ENCODE measurements at places on chromosomes 2 and 18.

GRCh38 chr2:156470975-156471583 is 34.9 kb downstream of the GPD2 start:
- DNase-seq, result no peak

DNA sequence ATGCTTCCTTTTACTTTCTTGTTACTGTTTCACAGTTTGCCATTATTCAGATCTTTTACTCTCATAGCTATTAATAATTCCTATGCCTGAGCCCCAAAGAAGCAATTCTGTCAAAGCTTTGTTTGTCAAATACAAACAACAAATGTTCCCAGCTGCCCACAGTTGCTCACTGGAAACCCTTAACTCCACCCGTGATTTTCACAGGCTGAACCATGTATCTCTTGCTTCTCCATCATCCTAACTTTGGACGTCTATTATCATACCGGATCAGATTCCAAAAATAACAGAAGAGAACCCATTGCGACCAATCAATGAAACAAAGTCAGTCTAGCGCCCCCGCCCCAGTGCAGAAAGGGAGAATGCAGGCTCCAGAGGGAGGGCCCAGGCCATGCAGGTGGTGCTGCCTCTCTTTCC is 24.2 kb downstream of the COLEC12 start:
- no peak for DNase-seq

DNA sequence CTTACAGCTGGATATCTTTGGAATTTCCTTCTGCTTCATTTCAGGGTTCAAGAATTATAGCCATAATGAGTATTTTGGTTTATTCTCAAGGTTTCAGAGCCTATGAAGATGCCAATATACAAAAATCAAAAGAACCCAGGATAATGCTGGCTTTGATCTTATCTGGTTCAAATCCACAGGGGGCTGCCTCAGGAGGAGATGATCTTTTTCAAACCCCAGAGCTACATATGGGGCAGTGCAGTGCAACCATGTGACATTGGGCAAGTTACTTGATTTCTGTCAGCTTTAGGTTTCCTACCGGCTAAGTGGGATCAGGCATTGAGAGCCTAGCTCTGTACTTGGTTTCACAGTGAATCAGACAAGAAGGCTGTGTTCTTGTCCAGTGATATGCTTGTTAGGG is 23.0 kb upstream of the LYPD6B start:
- DNase-seq, result no peak

DNA sequence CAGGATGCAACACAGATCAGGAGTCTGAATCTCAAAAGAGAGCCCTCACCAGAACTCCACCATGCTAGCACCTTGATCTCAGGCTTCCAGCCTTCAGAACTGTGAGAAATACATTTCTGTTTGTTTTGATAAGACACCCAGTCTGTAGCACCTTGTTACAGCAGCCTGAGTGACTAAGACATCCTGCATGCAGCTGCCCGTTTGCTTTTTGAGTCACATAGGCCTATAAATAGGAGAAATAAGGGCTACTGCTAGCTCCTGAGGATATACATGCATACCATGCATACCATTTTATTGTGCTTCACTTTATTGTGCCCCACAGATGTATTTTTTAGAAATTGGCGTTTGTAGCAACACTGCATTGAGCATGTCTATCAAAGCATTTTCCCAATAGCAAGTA is 337.8 kb downstream of the CDH2 start:
- peak; percentile 70 for DNase-seq

GRCh38 chr2:168514692-168515091 is 58.6 kb downstream of the CERS6 start:
- DNase-seq, result no peak

GRCh38 chr2:42371611-42372473 is 10.8 kb upstream of the COX7A2L start:
- DNase-seq, result no peak

DNA sequence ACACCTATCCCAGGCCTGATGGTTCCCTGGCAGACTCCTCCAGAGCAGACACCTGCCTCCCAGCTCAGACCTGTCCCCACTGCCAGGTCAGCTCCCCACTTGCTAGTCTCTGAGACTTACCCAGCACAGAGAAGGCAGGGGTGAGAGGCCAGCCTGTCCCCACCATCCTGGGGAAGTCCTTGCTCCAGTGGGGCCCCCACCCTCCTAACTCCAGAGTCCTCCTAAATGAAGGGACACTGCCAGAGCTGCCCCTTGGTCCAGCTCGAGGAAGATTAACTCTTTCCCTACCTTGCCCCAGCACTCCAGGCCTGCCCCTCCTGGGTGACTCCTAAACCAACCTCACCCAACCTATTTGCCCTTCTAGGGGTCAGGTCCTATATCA is 30.4 kb upstream of the TNS1 start:
- DNase-seq, result no peak

DNA sequence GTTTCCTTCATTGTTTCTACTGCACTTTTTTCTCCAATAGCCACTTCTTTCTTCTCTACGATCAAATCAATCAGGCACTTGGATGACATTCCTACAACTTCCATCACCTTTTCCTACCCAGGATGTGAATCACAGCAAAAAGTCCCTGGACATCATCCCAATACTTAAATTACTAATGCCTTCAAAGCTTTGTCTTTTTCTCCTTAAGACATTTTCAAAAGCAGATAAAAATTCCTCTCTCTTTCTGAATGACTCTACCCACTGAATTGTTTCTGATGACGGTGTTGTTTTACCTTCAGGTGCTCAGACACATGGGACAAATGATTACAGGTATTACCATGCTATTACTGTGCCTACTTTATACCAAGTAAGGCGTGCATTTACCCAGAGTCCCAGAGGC is 500.9 kb downstream of the FBXO15 start:
- peak; percentile 86 for DNase-seq

- DNase-seq, result no peak
Measured at GRCh38 chr2:68241732-68242131, 10.6 kb downstream of the PPP3R1 start.

DNA sequence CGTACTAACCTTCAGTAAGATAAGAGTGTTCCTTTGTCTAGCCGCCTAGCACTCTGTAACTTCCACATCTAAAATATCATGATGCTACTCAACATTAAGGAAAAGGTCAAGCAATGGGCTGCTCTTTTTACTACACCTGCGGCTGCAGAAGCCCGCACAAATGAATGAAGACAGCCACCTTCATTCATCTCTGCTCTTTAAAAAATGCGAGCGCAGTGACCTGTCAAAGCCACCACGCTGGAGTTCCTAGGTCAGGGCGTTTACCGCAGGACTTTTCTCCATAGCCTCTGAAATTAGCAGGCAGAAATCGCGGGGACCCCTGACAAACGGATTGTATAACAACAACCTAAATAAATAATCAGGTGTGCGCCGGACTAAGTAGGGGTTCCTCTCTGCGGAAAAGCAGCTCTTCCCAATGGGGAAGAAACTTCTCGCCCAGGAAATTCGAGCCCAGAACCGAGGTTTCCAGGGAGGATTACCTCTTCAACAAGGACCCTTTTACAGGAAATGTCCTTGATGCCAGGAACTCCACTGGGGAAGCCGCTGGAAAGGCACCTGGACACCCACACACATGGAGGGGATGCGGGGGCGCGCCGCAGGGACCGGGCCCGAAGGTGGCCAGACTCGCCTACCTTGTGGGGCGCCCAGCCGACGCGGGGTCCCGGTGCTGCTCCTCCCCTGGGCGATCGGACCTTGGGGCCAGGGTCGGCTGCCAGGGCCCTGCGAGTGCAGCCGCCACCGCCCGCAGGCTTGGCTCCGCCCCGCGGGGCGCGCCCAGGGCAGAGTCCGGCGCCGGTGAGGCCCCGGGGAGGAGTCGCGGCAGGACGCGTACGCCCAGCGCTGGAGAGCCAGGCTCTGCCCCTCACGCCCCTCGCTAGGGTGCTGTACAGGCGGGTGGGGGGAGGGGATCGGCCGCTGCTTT is at the start of gene CCDC68:
Gene CCDC68, minus strand, starts transcription at position 758 of the 922 bp plus-strand sequence. CDS start 16,670 bp downstream, outside the sequence.
- DNase-seq, result no peak

GRCh38 chr2:46258937-46259776 is 38.0 kb upstream of the EPAS1 start:
- DNase-seq, result no peak

- DNase-seq, result no peak
Measured at GRCh38 chr2:192696857-192697256, 502.1 kb upstream of the TMEFF2 start.

DNA sequence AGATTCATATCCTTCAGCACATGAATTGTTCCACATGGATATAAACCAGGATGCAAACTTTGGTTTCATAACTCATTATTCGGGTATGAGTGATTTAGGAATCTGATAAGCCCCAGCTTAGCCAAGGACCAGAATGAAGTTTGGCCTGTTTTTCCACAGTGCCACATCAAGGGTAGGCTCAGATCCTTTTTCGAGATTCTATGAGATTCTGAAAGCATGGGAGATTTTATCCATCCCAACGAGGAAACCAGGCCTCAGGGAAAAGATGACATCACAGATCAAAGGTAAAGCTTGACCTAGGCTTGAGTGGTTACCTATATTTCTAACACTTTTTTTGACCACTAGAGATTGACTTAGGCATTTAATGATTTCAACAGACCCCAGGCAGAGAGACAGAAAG is 590.8 kb upstream of the PKDCC start:
- no peak for DNase-seq

- no peak for DNase-seq
Measured at GRCh38 chr2:25405611-25406295, 64.0 kb upstream of the DNMT3A start.

- DNase-seq, result no peak
Measured at GRCh38 chr2:26850505-26850904, 2.6 kb downstream of the DPYSL5 start.

GRCh38 chr2:219789476-219789875 is 162.0 kb downstream of the SLC4A3 start:
- no peak for DNase-seq

DNA sequence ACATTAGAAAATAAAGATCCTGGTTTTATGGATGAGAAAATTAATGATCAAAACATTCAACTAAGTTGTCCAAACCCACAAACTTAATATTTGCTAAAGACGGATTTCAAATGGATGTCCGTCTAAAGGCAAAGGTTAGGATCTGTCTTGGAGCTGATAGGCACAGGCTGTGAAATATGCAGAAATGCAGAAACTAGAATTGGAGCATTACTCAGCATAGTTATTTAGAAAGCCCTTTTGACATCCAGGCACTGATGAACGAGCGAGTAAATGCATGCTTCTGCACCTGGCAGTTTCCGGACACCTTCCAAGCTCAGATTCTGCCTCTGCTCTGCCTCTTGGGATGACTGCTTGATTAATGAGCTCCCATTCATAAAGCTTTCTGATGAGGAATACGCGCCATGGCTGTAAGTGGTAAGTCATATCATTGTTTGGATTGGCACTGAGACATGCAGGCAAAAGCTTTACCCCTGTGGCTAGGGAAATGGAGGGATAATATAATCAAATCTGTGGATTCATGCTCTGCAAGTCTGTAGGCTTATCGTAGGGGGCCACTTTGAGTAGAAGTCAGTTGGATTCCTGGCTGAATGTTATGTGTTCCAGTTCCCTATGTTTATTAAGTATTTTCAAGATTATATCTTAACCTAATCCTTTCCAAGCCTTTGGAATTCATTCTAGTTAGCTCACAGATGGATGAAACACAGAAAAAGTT is 2176.3 kb upstream of the CELF4 start:
- DNase-seq, result peak; percentile 24

GRCh38 chr2:193695367-193695766 is 1500.6 kb upstream of the TMEFF2 start:
- DNase-seq, result peak; percentile 75

DNA sequence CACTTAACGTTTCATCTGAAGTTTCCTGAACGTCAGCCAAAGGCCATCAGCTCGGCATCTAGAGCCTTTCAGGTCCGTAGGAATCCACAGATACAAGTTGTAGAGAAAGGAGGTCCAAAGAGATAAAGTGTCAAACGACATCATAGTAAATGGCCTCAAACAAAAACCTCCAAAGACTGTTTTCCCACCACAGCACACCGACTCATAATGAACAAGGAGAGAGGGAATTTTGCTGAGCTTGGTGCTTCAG is 150.3 kb downstream of the PXDN start:
- DNase-seq, result no peak

GRCh38 chr18:25279556-25279955 is 72.4 kb downstream of the ZNF521 start:
- no peak for DNase-seq

GRCh38 chr2:162007447-162008040 is 66.5 kb downstream of the DPP4 start:
- peak; percentile 53 for DNase-seq

GRCh38 chr18:12256951-12257350 is 2.8 kb downstream of the CIDEA start:
- no peak for DNase-seq

DNA sequence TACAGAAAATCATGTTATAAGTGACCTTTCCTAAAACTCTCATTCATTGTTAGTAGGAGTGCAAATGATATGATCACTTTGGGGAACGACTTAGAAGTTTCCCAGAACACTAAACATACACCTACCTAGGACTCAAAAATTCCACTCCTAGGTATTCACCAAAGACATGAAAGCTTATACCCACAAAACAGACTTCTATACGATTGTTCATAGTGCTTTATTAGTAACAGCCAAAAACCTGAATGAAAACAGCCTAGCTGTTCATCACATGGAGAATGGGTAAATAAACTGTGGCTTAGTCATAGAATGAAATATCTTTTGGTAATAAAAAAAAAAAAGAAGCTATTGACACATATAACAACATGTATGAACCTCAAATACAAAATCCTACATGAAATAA is 8.8 kb downstream of the NOL10 start:
- no peak for DNase-seq

GRCh38 chr2:133061874-133062593 is 392.0 kb upstream of the LYPD1 start:
- DNase-seq, result no peak

- DNase-seq, result peak; percentile 60
Measured at GRCh38 chr18:36828157-36828629, 609 bp downstream of the TPGS2 start.

DNA sequence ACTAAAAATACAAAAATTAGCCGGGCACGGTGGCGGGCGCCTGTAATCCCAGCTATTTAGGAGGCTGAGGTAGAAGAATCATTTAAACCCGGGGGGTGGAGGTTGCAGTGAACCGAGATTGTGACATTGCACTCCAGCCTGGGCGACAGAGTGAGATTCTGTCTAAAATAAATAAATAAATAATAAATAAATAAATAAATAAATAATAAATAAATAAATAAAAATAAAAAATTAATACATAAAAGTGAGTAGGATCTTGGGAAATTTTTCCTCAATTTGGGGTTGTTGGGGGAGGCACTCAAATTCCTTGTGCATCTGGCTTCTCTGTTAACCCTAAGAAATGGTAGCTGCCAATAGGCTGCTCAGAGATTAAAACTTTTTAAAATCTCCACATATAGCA is 20.3 kb upstream of the FOXI3 start:
- DNase-seq, result no peak

DNA sequence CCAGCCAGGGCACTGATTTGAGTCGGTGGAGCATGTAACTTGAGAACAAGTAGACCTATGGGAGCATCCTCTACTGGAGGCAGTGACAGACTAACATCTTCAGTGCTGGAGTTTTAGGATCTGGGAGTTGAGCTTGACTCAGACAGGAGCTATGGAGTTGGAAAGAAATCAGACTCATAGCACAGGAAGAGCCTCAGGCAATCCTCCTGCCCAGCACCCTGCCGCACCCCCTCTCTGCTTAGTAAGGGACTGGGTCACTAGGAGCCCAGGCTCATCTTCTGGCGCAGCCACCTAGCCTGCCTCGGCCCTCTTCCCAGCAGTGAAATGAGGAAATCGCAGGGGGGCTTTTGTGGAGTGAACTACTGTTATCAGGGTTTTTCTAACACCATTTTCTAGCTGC is 3.6 kb downstream of the ARID5A start:
- peak; percentile 41 for DNase-seq
